C1 segment of cervical spinal cord (tissue), 14 donors: ENCODE measurements at places on chromosomes 6 and 20.

GRCh38 chr20:20076297-20077065 lies 24.1 kb downstream of the CFAP61 start:
- peak; percentile 72 for DNase-seq

GRCh38 chr6:17719323-17720041 lies 12.8 kb upstream of the NUP153 start:
- no peak for DNase-seq

DNA sequence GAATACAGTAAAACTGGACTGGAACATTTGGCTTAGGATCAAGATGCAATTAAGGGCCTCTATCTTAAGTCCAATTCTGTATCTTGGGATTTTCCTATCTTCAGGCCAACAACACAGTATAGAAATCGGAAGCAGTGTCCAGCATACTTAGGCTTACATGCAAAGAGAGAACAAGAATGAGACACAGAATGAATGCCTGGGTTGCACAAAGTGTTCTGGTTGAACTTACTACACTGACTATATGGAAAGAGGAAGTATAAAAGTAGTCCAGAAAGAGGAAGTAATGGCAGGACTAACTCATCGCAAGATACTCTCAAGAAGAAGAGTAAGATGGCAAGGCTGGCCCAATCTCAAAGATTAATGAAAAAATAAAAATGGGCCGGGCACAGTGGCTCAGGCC lies 87.6 kb downstream of the BTBD9 start:
- DNase-seq = no peak

DNA sequence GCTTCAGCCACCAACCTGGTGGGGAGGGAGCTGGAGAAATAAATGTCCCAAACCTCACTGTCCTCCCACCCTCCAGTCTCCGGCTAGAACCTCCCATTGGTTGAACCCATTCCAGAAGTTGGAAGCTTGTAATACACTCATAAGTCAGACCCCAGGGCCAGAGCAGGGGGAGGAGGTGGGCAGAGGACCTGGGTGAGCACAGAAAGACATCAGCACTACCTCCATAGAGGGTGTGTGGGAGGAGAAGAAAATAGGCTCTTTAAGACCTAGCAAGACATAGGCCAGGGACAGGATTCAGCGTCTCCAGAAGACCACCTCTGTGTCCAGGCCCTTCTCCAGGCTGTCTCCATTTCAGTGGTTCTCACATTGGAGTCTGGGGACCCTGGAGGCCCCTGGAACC lies 73.3 kb upstream of the TOP1 start:
- no peak for DNase-seq

- no peak for DNase-seq
These were observed 216.1 kb downstream of the FOXA2 start for GRCh38 chr20:22368235-22368634.

DNA sequence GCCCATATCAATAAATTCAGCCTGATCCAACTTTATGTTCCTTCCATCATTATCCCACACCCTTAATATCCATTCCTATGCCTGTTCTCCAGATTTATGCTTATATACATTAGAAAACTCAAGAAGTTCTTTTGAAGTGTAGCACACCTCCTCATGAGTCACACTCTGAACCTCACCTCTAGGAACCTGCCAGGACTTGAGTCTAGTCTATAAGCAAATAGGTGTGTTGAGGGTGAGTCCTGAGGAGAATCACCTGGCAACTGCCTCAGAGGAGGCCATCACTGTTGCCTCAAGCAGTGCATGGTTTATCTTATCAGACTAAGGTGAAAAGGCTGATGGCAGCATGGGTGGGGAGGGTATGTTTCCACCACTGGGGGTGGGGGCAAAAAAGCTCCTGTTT lies 496.7 kb downstream of the C6orf118 start:
- DNase-seq = no peak

- no peak for DNase-seq
These were observed 66.7 kb downstream of the LRRC1 start for GRCh38 chr6:53861518-53861917.

GRCh38 chr20:10719740-10720385 lies 46.1 kb upstream of the JAG1 start:
- DNase-seq = no peak

DNA sequence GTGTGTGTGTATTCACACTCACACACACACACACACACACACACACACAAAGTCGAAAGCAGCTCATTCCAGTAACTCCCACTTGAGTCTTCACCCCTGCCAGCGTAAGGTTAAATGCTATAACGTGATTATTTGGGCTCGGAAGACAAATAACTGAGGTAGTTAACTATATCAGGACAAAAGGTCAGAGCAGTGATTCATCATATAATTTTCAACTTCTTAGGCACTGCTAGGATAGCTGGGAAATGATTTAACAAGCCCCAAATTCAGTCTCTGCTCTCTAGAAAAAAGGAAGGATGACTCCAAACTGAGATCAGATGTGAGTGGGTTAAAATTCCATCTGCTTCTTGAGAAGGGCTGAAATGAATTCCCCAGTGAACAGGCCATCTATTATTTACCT lies 30.7 kb downstream of the HDGFL1 start:
- no peak for DNase-seq

DNA sequence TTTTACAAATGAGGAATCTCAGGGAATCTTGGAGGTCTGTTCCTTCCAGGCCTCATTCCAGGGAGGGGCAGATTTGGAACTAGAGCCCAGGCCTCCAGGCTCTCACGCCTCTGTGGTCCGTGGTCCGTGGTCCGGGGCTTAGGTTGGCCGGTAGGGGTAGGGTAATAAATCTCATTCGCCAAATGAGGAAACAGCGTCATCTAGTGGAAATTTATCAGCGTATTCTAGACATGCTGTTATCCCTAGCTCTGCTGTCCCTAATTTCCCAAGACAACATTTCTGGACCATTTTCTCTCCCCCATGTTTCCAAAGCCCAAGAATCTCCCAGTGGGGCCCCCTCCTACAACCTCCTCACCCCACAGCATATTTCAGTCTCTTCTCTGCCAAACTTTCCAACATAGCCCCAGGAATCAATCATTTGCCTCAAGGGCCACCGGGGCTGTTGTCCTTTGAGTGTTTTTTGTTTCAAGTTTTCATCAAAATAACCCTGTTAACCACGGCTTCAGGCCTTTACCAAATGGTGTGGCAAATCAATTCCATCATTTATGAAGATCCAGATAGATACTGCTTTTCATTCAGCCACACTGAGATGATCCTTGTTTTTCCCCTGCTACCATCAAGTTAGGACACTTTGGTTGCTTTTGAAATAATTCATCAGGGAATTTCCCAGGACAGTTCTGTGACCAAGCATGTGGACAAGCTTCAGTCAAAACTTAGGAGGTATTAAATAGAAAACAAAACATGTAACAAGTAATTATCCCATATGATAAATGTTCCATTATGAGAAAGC lies 126.8 kb downstream of the ALDH8A1 start:
- peak; percentile 7 for DNase-seq

DNA sequence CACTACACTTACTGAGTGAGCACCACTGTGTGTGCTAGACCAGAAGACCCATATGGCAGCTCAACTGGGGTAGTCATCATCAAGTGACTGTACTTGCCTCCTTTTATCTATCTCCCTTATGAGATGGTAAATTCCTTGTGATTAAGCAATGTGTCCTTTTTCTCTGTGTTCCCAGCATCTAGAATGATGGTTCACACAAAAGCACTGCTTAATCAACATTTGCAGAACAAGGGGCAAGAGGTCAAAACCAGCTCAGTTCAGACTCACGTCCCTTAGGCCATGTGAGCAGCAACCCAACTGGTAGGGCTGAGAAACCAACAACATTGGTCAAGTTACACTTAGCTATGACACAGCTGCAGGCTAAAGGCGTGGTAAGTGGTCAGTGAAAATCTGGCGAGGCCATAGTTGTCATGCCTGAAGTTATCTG lies 10.0 kb downstream of the TRAM2 start:
- no peak for DNase-seq

- DNase-seq = no peak
These were observed 1303.9 kb upstream of the GJE1 start for GRCh38 chr6:140828856-140829255.

DNA sequence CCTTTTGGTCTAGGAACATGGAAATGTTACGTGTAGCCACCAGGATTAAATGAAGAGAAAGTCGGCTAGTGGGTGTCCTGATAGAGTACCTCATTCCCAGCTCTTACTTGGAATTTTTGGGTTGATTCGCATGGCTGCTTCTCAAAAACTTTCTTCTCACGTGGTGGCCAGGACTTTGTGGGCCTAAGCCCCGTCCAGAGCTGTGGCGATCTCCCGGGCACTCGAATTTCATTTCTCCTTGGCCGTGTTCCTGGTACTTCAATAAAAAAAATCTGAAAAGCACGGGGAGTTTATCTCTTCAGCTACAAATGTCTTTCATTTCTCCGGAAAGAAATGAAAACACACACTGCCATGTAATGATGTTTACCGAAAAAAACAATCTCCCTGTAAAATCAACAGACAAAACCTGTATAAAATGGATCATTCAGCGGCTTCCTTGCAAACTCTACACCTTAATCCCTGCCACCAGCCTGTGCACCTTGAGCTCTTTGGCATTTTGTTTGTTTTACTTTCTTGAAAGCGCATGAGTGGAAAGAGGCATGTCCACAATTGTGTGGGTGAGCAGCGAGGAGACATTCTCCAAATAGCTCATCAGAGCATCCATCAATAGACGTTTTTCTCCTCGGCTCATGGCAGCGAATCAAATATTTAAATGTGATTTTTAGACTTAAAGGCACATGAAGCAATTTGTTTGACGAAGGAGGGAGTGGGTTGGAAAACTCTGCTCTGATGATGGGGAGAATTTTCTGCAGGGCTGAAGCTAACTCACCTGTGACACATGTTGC lies 173.1 kb downstream of the TFAP2C start:
- no peak for DNase-seq

GRCh38 chr20:32513031-32513866 lies 71.9 kb downstream of the NOL4L start:
- no peak for DNase-seq

DNA sequence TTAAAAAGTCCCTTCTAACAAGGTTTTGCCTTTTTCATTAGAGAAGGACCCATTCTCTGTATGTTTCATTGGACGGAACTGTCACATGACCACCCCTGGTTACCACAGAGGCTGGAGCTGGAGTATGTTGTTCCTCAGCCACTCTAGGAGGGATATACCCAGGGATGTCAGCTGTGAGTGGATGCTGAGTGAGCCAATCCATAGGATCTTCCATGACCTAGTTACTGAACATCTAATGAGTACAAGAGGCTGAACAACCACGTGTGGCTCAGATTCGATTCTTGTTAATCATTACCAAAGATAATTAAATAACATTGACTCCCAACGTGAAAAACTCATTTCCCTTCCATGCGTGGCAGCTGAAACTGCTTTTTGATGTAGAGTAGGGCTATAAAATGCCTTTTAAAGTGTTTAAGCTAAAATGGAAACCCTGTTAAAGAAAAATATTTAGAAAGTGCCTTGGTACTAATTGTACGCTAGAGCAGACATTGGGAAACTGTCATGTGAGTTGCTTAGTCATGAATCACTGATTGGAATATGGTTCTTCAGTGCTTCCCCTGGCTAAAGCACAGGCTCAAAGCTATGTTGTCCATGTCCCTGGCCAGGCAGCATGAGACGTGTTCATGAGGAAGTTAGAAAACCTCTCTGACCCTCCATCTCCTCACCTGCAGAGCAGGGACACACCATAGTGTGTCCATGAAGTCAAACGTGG lies 256.1 kb downstream of the ZNF217 start:
- no peak for DNase-seq

DNA sequence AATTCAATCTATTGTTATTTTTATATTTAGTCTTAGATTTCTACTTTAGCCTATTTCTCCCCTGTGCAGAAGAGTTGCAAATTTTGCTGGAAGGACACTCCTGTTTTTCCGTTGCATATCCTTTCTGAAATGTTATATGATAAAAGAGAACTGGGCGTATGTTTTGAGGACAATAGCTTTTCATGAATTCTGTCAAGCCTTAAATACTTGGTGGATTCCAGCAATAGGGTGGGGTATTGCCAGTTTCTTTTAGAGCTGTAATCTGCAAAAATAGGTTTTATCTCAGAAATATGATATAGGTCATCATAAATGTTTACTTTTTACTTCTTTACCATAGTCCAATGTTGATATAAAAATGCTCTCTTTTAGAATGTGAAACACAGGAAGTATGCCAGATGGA lies 42.0 kb downstream of the VTA1 start:
- no peak for DNase-seq

DNA sequence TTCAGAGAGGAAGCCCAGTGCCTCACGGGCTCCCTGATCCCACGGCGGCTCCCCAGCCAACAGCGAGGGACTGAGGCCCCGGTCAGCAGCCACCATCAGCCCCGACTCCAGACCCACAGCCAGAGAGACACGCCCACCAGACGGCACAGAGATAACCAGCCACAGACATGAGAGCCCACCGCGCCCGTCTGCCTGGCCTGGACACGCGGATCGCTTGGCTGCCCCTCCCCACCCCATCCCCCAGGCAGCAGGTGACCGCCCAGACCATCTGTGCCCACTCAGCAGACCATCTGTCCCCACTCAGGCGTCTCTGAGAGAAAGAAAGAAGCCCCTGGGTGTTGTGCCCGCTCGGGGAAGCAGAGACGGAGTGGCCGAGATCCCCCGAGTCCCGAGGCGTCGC lies 55.5 kb upstream of the CHRNA4 start:
- DNase-seq = no peak

DNA sequence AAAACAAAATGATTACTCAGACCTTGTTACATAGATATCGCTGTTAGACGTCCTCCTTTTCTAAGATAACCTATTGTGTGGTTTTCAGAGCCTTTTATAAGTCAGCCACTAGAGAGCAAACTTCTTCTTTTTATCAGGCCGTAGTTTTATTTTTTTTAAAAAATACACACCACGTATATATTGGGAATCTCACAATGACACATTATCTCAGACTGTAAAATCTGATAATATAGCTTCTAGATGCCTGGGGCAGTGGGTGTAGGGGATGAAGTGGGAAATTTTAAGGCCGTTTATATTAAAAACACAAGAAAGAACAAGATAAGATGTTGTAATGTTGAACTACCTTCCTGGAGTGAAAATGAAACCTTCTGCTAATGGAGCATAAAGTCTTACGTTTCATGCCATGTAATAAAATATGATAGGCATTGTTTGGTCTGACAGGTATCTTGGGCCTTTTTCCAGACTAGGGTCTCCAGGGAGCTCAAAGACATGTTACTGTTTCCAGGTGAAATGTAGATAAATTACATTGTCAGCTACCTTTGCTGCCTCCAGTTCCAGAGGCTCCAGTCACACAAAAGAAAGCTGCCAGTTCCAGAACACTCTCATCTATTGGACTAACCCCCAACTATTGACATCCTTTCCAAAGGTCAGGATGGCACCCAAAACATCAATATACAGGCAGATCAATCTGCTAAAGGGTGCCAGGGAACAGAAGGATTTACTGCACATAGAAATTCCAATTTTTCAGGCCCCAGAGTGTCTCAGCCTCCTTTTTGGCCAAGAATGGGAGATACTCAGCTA lies 130.2 kb upstream of the AKIRIN2 start:
- DNase-seq = no peak

DNA sequence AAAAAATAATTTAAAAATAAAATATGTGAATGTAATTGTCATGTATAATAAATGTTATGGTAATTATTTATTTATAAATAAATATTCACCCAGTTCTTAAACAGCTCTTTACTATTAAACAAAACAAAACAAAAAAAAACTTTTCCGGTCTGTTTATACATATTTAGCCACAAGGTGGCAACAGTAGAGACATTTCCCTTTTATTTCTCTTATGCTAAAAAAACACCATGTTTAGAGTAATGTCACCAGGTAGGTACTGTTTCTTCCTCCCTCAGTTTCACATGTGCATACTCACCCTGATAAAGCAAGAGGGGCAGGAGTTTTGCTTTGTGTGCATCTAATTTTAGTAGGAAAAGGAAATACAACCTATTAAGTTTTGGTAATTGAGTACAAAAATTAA lies 610.4 kb upstream of the IMPG1 start:
- no peak for DNase-seq

- DNase-seq = no peak
These were observed 213.0 kb upstream of the CDYL start for GRCh38 chr6:4563156-4563555.
